ENCODE measurements at places on chromosomes 6 and 20. TPM values are rescaled to one million over a fixed set of nuclear protein-coding genes. Genes with fewer than 3 reads are reported as not detected.

DNA sequence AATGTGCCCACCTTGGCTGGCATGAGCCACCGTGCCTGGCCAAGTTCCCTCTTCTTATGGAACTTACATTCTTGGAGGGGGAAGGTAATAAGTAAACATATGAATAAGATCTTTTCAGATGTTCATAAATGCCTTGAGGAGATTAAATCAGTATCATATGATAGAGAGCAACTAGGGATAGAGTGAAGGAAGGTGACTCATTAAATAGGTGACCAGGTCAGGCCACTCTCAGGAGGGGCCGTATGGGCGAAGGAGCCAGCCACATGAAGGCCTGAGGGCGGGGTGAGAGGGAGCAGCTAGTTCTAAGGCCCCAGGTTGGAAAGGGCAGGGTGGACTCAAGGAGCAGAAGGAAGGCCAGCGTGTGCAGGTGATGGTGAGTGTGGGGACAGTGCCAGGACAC, 91.1 kb downstream of the UST start:
- H3K4me1 ChIP-seq = no peaks in the 10 kb centered on the region
- no peak overlapping the region for H3K27ac ChIP-seq
- no peak for DNase-seq
- peaks cover 15% of the 10 kb centered on the region for H3K27me3 ChIP-seq
- H3K4me3 ChIP-seq = no peak overlapping the region

DNA sequence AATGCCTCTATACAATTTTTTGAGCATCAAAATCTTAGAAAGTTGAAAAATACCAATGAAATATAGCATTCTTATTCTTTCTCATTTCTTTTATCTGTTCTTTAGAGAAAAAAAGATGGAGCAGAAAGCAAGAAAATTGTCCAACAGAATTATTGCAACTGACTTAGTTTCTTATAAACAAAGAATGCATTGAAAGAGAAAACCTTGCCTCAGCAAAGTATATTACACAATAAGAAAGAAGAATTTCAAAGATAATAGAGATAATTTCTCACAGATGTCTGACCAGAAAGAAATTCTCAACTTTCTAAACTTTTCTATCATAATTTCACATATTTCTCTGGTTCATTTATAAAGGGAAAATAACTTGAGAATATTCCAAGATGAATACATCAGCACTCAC, 47.0 kb upstream of the PRND start:
- H3K36me3 ChIP-seq = no peaks in the 10 kb centered on the region
- H3K27ac ChIP-seq = no peak overlapping the region

DNA sequence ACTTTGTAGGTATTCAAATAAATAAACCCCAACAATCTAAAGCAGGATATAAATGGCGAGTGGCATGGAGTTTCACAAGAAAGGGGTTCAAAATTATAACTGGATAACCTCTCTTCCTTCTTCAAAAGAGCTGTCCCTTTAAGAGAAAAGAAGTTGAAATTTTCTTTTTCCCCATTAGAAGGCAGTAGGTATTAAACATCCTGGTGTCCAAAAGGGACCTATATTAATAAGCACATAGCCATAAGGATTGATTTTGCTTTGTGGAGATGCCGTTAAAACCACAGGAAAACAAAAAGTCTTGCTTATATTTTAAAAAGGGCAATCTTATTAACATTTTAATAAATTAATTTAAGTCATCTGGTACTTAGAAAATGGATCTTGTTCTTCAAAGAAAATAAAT, 76.5 kb downstream of the LYRM4 start:
- DNase-seq = no peak
- no peaks in the 10 kb centered on the region for H3K36me3 ChIP-seq
- peaks cover 5% of the 10 kb centered on the region for H3K4me1 ChIP-seq
- no peaks in the 10 kb centered on the region for H3K27me3 ChIP-seq
- no peak overlapping the region for H3K4me3 ChIP-seq

Gene PTPRK
- total RNA-seq = 0.20 TPM

Data from K562 (cell line).